ENCODE measurements at places on chromosomes 3 and 15. TPM values are rescaled to one million over a fixed set of nuclear protein-coding genes. Genes with fewer than 3 reads are reported as not detected.

AMIGO3 gene
- polyA plus RNA-seq: not detected

CHMP2B gene
- 47.3 TPM for polyA plus RNA-seq

NMNAT3 gene
- polyA plus RNA-seq: 6.2 TPM

FEZF2 gene
- not detected for polyA plus RNA-seq

WDR53 gene
- 6.2 TPM for polyA plus RNA-seq

PRKCI gene
- polyA plus RNA-seq: 14.8 TPM

TLR9 gene
- not detected for polyA plus RNA-seq

LCMT2 gene
- polyA plus RNA-seq: 3.5 TPM

PLSCR4 gene
- 15.9 TPM for polyA plus RNA-seq

AMT gene
- 3.8 TPM for polyA plus RNA-seq

TGM4 gene
- polyA plus RNA-seq: not detected

NT5DC2 gene
- 3.4 TPM for polyA plus RNA-seq

Data from Purkinje cell (primary cell).